ENCODE measurements at places on chromosomes 13 and 19.

DNA sequence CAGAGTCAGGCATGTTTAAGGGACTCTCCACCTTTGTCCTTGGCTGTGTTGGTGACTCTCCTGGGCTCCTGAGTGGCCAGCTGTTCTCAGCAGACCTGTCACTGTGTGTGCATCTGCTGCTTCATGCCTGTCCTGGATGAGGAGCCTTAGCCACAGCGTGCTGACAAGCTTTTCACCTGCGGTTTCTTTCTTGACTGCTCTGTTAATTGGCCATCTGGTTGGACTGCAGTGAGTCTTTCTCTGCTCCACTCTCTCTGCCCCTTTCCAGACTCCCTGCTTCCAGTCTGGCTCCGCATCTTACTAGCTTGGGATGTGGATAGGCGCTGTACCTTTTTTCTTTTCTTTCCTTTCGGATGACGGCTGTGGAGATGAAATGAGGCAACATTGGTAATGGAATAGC lies 38.8 kb downstream of the POLR1D start:
- DNase-seq = no peak

DNA sequence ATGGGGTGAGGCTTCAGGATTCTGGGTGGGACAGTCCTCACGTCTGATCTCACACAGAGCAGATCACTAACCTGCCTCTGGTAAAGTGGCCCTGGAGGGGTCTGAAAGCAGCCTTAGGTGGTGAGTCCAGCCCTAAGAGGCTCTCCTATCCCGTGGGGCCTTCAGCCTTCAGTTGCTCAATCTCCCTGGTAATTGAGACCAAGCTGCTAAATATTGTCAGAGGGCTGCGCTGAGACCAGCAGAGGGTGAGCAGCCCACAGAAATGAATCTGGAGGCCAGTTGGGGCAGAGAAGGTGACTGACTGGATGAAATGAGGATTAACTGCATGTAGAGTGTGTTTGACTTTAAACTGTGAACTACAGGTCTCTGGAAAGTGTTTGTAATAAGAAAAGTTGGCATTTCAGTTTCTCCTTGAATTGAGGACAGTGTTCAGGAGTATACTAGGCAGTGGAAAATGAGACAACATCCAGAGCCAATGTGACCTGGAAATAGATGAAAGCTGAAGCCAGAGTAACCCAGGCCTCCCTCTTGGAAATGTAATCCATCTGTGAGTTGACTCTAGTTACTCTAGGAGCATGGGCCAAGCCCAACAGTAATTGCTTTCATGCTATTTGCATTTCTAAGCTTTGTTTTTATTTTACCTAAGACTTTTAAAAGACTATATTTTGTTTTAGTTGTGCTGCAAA lies 14.3 kb upstream of the HSPH1 start:
- no peak for DNase-seq

GRCh38 chr19:50909240-50910070 lies 1.7 kb downstream of the KLK4 start:
- no peak for DNase-seq

DNA sequence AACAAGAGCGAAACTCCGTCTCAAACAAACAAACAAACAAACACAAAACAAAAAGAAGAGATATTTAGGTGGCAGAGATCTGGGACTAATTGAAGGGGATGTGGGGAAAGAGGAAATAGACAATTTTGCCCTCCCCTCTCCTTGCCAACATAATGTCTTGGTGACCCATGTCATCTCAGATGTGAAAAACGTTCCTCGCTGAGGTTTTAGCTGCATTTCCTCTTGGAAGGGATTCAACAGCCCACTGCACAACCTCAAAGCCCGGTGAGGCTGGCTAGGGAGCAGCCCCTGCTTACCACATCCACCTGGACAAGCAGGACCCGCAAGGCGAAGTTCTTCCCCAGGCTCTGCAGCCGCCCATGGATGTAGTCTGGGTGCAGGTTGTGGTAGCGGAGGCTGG lies 4.9 kb downstream of the ERCC1 start:
- DNase-seq = no peak

GRCh38 chr13:26060357-26060756 lies 8.5 kb upstream of the SHISA2 start:
- DNase-seq = no peak

- DNase-seq = no peak
Observed at GRCh38 chr19:44303976-44304568, 753 bp downstream of the ZNF235 start.

DNA sequence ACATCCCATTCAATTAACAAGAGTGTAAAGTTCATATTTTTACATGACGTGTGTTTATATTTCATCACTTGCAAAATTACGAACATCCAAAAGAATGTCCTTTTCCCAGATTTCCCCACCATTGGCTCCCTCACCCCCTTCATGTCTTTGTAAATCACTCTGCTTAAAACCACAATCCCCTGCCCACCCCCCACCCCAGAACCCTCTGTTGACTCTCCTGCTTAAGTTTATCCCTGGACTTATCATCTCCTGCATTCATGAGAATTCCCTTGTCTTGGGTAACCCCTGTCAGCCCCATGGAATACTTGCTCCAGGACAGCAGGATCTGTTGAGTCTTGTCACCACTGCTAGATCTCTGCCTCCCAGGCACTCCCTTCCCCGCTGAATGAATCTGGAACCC lies 109.9 kb downstream of the COL4A1 start:
- DNase-seq = no peak

DNA sequence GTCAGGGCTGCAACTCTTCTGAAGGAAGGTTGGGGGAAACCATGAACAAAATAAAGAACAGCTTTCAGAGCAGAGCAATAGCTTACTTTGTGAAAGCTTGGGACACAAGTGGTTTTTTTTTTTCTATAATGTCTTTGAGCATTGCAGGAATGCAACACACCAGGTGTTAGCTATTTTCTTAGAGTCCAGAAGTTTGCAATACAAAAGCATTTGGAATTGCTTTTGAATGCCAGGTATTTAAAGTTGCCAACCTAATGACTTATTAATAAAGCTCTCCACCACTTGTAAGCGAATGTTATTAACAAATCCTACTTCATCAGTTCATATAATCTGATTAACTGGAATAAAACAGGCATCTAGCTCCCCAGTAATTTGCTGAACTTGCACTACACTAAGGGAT lies 172.6 kb downstream of the NUFIP1 start:
- no peak for DNase-seq

DNA sequence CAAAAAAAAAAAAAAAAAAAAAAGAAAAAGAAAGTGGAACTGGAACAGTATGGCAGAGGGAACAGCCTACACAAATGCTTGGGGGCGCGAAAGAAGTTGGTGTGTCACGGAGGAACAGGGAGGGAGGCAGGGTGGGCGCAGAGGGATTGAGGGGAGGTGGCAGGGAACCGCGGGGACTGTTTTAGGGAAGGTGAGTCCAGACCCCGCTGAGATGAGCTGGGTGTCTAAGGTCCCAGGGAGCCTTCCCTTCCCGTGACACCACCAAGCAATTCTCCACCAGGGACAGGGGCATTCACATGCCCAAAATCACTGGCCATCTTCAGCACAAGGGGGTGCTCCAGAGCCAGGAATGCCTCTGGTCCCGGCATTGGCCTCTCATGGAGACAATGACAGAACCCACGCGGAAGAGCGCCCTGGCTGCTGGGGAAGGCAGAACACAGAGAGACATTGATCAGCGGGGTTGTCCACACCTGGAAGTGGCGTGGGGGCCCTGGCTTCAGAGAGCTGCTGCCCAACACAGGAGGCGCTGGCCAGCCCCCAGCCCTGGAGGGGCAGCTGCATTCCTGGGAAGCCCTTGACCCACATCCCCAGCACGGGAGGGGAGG lies 6.9 kb downstream of the PEAK3 start:
- DNase-seq = no peak

- DNase-seq = no peak
Observed at GRCh38 chr13:66803808-66804456, 426.2 kb downstream of the PCDH9 start.

DNA sequence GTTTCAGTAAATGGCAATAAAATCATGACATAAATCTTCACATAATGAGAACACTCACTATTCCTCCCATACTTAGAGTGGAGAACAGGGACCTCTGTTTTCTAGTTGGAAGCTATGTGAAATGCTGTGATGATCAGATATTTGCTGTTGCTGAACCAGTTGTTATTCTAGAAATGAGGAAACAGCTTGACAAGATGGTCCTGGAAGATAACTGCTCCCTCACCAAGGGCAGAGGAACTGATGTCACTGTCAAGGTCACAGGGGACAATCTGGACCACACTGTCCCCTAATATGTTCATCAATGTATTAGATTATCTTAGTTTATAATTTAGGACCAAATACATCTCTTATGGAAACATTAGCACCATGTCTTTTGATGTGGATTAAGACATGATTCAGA lies 1173.3 kb downstream of the PCDH17 start:
- no peak for DNase-seq

DNA sequence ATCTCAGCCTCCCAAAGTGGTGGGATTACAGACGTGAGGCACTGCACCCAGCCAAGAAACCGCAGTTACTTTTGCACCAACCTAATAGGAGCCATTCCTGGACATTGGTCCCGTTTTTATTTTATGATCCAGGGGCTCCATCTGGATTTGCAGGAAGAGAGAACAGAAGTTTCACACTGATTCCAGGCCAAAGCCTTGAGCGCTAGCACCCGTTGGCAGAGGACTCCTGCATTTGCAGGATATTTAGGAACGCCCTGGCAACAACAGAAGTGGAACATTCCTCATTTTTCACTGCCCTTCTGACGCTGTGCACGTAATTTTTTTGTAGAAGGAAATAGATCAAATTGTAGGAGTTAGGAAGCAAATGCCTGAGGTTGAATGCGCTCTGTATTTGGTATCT lies 11.7 kb upstream of the SULT2A1 start:
- no peak for DNase-seq

GRCh38 chr13:97141097-97141496 lies 81.0 kb upstream of the MBNL2 start:
- no peak for DNase-seq

DNA sequence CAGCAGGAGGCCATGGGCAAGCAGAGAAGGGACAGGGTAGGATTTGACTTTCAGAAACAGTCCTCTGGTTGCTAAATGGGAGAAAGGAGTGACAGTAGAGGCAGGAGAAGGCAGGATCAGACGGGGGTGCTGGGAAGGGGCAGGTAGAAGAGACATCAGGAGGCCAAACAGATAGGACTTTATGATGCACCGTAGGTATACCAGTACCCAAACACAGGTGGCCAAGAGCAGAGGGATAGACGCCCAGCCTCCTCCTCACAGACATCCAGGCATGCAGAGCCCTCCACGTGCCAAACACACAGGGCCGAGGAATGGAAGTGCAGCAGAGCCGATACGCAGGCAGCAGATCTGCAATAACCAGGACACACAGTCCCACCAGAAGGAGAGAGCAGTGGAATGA lies 1.3 kb upstream of the AXL start:
- no peak for DNase-seq

DNA sequence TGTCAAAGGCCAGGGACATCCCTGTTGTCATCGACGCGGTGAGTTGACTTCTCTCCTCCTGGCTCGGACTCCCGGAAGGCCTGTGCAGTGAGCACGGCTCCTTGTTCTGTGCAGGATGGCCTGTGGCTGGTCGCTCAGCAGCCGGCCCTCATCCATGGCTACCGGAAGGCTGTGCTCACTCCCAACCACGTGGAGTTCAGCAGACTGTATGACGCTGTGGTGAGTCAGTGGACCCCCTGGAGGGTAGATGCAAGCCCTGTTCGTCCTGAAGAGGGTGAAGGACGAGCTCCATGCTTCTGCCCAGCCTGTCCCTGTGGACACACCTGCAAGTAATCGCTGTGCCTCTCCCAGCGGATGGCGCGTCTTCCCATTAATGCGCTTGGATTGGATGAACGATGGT lies 19.2 kb downstream of the NAXD start:
- no peak for DNase-seq

DNA sequence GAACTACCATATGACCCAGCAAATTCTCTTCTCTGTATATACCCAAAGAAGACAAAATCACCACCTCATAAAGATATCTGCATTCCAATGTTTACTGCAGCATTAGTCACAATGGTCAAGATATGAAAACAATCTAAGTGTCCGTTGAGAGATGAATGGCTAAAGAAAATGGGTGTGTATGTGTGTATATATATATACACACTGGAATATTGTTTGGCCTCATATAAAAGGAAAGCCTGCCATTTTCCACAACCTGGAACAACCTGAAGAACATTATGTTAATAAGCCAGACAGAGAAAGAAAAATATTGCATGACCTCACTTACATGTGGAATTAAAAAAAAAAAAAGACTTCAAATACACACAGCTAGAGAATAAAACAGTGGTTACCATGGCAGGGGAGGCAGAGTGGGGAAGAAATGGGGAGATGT lies 29.5 kb upstream of the RBM26 start:
- no peak for DNase-seq

DNA sequence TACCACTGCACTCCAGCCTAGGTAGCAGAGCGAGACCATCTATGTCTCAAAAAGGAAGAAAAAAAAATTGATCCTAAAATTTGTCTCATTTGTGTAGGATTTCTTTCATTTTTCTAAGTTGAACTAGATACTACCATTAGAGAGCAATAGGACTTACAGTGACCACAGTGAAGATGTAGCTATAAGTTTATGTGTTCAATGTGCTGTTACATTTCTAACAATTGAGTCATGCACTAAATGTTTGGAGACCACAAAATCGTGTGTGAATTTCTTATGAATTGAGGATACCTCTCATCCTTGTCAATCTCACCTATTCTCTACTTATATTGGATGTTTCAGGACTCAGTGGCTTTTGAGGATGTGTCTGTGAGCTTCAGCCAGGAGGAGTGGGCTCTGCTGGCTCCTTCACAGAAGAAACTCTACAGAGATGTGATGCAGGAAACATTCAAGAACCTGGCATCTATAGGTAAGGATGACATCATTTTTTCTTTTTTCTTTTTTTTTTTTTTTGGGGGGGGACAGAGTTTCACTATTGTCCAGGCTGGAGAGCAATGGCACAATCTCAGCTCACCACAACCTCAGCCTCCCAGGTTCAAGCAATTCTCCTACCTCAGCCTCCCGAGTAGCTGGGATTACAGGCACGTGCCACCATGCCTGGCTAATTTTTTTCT lies 12.8 kb downstream of the ZNF791 start:
- DNase-seq = no peak

DNA sequence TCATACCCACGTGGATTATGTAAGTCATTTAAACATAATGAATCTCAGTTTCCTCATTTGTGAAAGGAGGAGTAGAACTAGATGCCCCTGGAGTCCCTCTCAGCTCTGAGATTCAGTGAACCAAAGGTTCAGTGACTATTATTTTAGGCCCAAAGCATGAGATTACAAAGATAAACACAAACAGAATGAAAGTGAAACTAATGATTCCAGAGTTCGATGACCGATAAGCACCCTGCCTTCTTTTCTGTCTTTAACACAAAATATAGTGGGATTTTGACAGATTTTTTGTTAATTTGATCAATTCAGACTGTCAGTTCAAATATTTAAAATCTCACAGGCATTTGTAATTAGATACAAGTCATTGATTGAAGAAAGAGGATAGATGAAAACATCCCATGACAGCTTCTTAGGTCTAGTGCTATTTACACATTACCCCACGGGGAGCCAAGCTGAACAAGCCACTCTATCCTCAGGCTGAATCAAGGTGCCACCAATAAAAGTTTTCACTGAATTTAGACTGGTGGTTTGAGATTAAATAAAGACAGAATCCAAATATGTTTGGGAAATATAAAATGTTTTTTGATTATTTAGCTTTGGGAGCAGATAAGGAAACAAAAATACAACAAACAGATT lies 64.6 kb upstream of the RAP2A start:
- DNase-seq = no peak

- no peak for DNase-seq
Observed at GRCh38 chr13:43356567-43356966, 333.2 kb downstream of the DNAJC15 start.
